ENCODE measurements at places on chromosomes 13 and 19.

- no peak for DNase-seq
Observed at GRCh38 chr13:77719128-77719527, 21.6 kb downstream of the SLAIN1 start.

DNA sequence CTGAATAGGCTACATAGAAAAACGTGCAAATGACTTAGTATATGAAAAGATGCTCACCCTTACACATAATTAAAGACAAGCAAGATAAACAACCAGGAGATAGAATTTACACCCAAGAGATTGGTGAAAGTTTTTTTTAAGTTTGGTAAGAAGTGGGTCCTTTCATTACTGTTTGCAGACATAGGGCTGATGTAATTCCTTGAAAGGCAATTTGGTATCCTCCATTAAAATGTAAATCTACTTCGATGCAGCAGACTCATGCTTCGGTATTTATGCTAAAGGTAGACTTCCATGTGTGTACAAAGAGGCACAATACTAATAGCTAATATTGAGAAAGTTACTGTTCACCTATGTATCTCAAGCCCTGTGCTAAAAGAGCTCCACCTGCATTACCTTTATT, 33.5 kb downstream of the CNMD start:
- DNase-seq = no peak

DNA sequence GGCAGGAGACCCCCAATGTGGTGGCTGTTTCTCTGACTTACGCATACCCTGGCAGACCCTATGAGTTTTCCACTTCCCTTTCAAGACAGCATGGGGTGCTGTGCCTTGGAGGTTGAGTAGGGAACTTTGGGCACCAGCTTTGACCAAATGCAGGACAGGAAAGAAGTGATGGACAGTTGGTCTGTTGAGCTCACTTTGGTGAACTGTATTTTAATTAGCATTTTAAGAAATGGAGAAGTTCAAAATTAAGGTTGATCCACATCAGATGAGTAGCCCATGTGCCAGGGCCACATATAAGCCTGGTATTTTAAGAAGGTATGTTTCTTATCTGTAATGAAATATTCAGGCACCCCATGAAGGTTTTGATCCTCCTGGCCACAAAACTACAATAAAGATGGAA, 46.1 kb upstream of the RAP2A start:
- DNase-seq = no peak

- no peak for DNase-seq
Observed at GRCh38 chr19:4986056-4986455, 17.1 kb downstream of the KDM4B start.

DNA sequence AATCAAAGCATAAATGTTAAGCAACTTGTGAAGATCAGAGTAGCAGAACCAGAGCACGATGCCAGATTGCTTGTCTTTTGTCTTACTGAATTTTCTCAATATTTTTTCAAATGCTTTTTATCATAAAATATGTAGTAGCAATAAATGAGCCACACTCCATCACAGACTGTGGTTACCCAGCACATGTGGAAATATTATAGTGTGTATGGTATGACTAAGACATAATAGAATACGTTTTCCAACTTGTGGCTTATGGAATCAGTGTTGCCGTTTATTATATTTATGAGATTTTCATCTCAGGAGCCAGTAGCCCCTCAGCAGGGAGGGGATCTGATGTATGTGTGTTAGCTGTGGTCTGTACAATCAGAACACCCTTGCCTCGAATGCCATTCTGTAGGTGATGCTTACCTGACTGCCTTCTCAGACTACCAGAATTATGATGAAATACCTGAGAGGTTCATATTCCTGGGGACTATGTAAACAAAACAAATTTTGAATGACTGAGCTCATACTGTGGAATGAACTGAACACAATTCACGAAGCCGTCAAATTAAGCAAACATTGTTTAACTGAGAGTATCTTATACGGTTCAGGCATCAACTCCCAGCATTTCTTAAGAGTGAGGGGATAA, 1.9 kb downstream of the SCEL start:
- no peak for DNase-seq

DNA sequence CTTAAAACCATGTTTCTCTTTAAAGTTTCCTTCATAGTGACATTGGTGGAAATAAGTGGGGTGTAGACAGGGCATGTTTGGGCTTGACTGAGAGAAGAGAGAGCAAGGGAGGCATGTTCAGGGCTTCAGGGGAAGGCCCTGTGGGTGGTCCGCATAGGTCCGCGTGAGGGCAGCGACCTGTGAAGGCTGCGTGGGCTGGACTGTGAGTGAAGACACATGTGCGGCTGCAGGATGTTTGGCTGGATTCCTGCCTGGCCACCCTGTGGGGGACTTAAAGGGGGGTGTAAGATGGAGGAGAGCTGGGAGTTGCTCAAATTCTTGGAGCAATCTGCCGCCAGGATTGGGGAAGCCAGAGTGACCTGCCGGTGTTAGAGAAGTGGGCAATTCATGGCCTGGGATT, 23.8 kb upstream of the KLF12 start:
- no peak for DNase-seq

Data from NCI-H446 (cell line).